ENCODE measurements at places on chromosomes 2 and 18. TPM values are rescaled to one million over a fixed set of nuclear protein-coding genes. Genes with fewer than 3 reads are reported as not detected.

Gene R3HDM1
- 16.3 TPM for total RNA-seq

Gene UPP2
- total RNA-seq = not detected

Gene CCL20
- 3.8 TPM for total RNA-seq

Gene ATP6V1B1
- 23.0 TPM for total RNA-seq

Gene CENPA
- not detected for total RNA-seq

Gene FAM228B
- total RNA-seq = 27.1 TPM

Gene CELF4
- 0.81 TPM for total RNA-seq

Gene TUBA4B
- total RNA-seq = 2.9 TPM

Gene TTC32
- total RNA-seq = 14.2 TPM

Gene TOGARAM2
- 24.5 TPM for total RNA-seq

Gene FAM124B
- 1.5 TPM for total RNA-seq

Gene MEIS1
- total RNA-seq = 29.1 TPM

Gene SNTG2
- total RNA-seq = 1.7 TPM

Gene IL1B
- 0.59 TPM for total RNA-seq

Gene WNT6
- not detected for total RNA-seq

Gene NT5C1B
- not detected for total RNA-seq

Gene TMEM150A
- 31.6 TPM for total RNA-seq
